Stimulated activated CD4-positive, alpha-beta T cell treated with anti-CD3 and anti-CD28 coated beads, Interleukin-15, amount 100 ng/mL, for 1 hour (primary cell): ENCODE measurements at places on chromosomes 1 and 21.

GRCh38 chr21:39968010-39968409 is 100.8 kb downstream of the PCP4 start:
- DNase-seq: no peak

- no peak for DNase-seq
Measured at GRCh38 chr21:45288441-45288841, 746 bp upstream of the POFUT2 start.

- DNase-seq: no peak
Measured at GRCh38 chr1:231736464-231736863, 109.9 kb downstream of the DISC1 start.

- no peak for DNase-seq
Measured at GRCh38 chr1:223423641-223424233, 30.5 kb downstream of the CCDC185 start.

DNA sequence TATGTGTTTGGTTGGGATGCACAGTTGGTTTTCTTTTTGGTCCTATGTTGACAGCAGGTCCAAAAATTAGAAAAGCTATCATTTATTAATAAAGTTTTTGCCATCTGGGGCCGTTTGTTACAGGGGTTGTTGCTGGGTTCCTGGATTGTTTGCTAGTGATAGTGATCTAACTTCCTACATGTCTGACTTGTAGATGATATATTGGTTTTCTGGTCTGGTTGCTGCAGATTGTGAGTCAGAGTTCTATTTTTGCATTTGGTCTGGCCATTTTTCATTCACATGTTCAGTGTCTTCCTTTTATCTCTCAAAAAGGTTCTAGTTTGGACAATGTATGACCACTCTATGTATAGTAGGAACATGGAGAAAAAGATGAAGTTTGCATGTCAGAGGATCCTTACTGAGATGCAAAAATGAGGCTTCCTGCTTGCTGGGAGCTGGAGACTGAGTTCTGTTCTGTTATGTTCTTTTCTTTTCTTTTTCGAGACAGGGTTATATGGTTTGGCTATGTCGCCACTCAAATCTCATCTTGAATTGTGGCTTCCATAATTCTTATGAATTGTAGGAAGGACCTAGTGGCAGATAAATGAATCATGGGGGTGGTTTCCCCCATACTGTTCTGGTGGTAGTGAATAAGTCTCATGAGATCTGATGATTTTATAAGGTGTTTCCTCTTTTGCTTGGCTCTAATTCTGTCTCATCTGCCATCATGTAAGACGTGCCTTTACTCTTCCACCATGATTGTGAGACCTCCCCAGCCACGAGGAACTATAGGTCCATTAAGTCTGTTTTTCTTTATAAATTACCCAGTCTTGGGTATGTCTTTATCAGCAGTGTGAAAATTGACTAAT is 4.2 kb upstream of the NVL start:
- DNase-seq: no peak

GRCh38 chr1:29688471-29689365 is 452.4 kb downstream of the PTPRU start:
- DNase-seq: no peak

- no peak for DNase-seq
Measured at GRCh38 chr1:158969166-158969565, 37.8 kb downstream of the PYHIN1 start.

- DNase-seq: no peak
Measured at GRCh38 chr1:60894130-60894529, 188.2 kb upstream of the NFIA start.

DNA sequence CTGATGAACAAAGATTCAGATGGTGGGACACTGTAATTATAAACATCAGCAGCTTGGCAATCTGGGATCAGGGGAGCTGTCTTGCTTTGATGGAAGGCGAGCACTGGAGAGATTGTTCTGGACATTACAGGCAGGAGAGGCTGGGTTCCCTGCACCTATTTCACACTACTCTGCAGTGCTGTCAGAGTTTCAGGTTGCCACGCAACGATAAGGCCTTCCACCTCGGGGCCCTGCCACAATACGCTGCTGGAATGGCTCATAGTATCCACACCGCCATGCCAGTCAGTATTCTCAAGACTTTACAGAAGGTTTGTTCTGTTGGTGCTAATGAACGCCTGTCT is 96.8 kb downstream of the GLIS1 start:
- DNase-seq: no peak

- no peak for DNase-seq
Measured at GRCh38 chr1:200075522-200075921, 48.0 kb downstream of the NR5A2 start.

GRCh38 chr1:198848649-198849048 is 209.8 kb downstream of the PTPRC start:
- no peak for DNase-seq

- no peak for DNase-seq
Measured at GRCh38 chr1:36572142-36572715, 89.5 kb upstream of the CSF3R start.

- no peak for DNase-seq
Measured at GRCh38 chr1:220873087-220873486, 6.2 kb upstream of the HLX start.

- no peak for DNase-seq
Measured at GRCh38 chr1:34806396-34806795, 13.6 kb downstream of the GJA4 start.

DNA sequence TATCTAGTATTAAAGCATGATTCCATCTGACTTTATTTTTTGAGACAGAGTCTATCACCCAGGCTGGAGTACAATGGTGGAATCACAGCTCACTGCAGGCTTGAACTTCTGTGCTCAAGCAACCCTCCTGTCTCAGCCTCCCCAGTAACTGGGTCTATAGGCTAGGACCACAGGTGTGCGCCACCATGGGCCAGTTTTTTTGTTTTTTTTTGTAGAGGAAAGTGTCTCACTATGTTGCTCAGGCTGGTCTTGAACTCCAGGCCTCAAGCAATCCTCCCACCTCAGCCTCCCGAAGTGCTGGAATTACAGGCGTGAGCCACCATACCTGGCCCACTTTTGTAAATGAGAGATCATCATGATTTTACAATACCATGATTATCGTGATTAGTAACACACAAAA is 9.2 kb downstream of the PPP1R15B start:
- no peak for DNase-seq

DNA sequence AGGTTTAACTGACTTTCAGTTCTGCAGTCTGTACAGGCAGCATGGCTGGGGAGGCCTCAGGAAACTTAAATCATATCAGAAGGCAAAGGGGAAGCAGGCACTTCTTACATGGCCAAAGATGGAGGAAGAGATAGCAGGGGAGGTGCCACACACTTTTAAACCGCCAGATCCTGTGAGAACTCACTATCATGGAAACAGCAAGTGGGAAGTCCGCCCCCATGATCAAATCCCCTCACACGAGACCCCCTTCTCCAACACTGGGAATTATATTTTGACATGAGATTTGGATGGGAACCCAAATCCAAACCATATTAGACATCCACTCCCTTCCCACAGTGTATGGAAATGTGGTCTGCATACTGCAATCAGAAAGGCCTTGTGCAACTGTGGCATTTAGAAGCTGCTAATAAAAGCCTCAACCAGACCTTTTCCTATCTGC is 148.2 kb downstream of the FCRL5 start:
- DNase-seq: no peak

DNA sequence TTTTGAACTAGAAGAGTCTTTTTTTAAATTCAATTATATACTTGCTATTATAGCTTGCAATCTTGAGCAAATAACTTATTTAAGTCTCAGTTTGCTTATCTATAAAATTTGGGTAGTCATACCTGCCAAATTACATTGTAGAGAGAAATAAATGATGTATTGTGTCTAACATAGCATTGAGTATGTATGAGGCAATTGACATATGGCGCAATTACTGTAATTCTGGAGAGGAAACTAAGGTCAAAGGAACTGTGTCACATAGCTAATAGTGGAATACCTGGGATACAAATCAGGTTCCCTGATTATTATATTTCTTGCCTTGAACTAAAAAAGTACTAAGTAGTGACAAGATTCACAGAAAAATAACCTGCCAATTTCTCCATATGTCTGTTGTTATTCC is 302.5 kb downstream of the PDE4B start:
- DNase-seq: no peak

GRCh38 chr1:117368116-117369108 is 1.2 kb downstream of the MAN1A2 start:
- DNase-seq: no peak

GRCh38 chr1:245234217-245235081 is 79.7 kb downstream of the KIF26B start:
- DNase-seq: no peak

DNA sequence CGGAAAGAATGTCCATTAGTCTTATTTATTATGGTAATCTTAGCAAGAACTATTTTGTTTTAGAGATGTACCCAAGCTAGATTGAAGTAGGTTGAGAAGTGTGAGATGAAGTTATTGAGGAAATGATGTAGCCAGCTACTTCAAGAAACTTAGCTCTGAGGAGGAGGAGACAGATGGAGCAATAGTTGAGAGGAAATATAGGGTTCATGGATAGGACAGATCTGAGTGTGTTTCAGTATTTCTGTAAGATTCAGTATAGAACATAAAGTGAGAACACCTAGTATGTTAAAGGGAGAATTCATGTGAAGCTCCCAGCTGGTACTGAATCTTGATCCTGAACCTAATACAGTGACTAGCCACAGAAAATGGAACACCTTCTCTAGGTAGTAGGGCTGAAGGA is 28.9 kb downstream of the TSNAX start:
- DNase-seq: no peak

- DNase-seq: no peak
Measured at GRCh38 chr1:227547310-227548118, 15.8 kb upstream of the ZNF678 start.

DNA sequence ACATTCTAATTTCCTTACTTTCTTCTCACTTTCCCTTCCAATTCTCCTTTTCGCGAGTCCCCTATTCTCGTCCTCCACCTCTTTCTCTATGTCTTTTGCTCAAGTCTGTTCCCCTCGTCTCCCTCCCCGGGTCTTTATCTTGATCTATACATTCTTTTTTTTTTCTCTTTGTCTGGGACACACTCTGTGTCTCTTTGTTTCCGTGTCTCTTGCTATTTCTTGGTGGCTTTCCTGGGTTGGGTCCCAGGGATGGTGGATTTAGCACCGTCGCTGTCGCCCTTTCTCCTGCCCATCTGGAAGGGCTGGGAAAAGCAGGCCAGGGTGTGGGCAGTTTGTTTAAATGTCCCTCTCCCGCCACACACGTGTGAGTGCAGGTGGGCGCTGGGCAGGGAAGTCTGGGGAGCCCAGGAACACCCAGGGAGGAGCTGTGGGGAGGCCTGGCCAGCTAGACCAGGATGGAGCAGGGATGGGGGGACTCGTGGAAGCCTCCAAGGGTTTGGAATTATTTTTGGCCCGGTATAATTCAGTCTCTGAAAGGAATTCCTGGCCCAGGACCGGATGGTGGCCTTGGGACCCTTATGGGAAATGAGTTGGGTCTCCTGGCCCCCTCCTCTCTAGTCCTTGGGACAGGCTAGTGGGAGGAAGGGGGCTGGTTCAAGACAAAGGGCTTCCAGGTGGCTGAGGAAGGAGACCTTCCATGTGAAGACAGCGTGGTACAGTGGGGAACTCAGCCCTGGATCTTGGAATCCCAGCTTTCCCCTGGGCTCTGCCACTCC is 9.5 kb upstream of the ID3 start:
- no peak for DNase-seq

DNA sequence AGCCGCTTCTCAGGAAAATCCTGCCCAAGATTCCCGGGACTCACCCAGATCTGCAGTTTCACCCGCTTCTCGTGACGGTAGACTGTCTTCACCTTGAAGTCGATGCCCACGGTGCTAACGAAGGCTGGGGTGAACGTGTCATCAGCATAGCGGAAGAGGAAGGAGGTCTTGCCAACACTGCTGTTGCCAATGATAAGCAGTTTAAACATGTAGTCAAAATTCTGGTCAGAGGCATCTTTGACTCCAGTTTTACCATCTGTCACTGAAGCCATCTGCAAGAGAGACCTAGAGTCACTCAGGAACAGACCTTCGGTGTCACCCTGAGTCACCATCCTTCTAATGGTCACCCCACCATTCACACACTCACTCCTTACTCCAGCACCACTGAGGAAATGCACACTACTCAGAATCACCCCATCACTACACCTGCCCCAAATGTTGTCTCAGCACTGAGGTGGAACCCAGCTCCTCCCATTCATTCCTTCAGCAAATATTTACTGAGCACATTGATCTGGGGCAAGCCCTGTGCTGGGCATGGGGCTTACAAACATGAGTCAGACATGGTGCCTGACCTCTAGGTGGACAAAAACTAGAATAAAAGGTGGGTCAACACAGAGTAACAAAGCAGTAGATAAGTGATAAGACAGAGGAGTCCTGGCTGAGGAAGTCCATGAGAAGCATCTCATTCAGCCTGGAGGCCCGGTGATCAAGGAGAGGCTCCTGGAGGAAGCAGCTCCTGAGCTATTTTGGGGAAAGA is 13.5 kb downstream of the RAB3B start:
- DNase-seq: no peak

- no peak for DNase-seq
Measured at GRCh38 chr1:151790940-151791651, 796 bp upstream of the TDRKH start.

DNA sequence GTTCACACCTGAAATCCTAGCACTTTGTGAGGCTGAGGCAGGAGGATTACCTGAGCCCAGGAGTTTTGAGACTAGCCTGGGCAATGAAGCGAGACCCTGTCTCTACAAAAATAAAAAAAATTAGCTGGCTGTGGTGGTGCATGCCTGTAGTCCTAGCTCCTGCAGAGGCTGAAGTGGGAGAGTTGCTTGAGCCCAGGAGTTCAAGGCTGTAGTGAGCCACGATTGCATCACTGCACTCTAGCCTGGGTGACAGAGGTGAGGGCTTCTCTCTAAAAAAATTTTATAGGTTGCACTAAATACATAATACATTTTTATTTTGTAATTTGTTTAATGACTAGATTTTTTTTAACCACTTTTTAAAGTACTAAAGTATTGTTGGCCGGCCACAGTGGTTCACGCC is 6.1 kb downstream of the PARK7 start:
- DNase-seq: no peak

DNA sequence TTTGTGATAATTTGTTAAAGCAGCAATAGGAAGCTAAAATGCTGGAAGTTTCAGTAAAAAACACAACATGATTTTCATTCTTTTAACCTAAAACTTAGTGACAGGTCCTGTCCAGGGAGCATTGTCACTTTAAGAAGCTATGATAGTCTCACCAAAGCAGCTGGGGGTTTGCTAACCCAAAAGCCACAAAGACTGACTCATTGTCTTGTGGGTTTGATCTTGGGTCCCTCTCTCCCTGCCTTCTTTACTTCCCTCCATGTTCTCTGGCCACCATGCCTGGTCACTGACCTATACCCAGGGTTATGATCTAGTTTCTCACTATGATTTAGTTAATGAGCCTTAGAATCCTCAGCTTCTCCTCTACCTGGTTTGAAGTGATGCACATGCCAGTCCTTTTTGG is 213.5 kb upstream of the PTGFR start:
- DNase-seq: no peak

GRCh38 chr21:45228171-45228641 is 59.5 kb downstream of the POFUT2 start:
- peak; percentile 31 for DNase-seq

DNA sequence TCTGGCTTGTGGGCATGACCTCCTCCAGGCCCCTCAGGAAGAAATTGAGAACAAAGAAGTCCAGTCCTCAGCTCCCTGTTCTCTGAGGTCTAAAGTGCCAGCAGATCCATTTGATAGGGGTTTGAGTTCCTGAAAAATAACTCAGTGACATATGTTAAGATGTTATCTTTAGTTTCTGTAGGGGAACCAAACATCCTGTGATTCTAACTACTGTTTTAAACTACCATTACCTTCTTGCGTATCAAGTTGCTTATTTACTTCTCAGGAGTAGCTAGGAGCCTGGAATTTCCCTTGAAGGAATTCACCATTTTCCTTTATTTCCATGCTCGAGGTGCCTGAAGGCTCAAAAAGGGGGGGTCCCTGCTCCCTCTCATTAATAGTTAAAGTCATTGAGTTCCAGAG is 18.8 kb upstream of the LIN9 start:
- no peak for DNase-seq
